ENCODE measurements at places on chromosomes 12 and 14.
A peak's percentile ranks its signal among the peaks of the same experiment; 100 is the strongest.

- no peak for DNase-seq
These were observed 5.1 kb upstream of the DYRK4 start for GRCh38 chr12:4556735-4557530.

DNA sequence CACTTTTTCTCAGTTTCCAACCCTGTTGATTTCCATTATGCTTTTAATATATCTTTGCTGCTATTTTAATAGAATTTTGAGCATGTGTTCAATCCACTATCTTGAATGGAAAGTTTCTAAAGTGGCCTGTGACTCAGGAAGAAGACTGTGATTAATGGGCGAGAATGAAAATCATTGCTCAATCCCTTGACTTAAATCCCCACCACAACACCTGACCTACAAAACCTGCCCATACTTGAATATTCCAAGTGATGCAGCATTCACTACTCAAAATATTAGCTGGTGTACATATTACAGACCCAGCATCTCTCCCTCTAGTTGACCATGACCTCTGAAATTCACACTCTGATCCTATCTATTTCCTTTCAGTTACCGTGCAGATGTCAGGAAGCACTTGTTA, 1.3 kb upstream of the OAS3 start:
- DNase-seq = no peak

- no peak for DNase-seq
These were observed 115.7 kb downstream of the RFLNA start for GRCh38 chr12:124410354-124411175.

DNA sequence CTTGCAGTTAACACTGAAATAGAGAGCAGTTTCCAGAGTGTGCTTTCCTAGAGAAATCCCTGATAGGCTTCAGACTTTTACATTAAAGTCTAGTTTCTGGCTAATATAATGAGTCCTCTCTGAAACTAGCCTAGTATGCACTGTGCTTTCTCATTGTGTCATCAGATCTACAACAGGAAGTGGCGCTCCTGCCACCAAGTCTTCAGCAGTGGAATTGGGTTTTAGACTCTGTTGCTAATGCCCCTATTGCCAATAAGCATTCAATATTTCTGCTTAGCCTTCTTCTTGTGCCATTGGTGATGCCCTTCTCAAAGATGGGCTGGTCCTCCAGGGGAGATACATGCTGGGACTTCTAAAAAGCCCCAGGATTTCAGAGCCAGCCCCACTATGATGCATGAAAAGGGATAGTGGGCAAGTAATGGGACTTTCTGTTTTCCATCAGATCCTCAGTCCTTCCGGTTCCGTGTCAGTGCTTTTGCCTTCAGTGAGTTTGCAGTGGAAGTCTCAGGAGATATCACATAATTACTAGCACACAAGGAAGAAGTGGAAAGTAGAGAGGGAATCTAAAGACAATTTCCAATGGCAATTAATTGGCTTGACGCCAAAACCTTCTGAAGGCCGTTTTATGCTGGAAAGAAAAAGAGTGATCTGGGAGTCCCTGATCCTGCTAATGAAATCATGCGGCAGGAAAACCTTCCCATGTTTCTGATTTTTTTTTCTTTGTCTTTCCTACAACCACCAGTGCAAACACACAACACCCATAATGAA, 50.0 kb downstream of the SSPN start:
- no peak for DNase-seq

DNA sequence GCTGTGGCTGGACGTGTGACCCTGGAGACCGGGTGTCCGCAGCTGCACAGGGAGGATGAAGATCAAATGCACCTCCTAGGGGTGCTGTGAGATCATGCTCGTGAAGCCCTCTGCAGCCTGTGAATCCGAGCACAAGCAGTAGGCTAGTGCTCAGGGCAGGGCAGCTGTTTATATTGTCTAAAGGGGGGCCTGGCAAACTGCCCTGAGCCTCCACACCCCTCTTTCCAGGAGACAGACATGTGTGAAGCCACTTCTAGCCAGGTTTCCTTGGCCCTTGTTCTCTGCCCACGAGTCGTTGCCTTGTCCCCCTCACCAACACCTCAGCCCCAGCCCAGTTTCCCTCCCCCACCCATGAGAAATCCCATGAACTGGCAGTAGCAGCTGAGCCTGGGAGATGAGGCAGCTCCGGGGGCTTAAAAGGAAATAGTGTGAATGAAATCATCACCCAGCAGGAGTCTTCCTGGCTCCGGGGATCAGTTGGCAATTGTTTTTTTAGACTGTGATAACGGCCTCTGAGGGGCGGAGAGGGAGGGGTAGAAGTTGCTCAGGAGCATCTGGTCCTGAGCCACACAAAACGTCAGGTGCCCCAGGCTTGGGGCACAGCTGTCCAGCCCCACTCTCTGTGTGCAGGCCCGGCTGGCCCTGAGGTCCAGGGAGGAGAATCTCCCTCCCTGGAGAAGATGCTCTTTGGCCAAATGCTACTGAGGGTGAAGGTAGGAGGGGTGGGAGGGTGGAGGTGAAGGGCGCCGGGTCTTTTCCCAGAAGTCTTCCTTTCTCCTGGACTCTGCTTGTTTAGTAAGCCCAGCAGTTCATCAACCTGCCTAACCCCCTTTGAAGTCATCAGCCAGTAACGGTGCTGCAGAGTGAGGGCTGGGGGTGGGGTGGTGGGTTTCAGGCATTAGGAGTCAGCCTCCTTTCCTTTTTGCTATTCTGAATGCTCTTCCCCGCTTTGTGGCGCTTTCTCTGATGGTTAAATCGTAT, 4.0 kb downstream of the FGF6 start:
- no peak for DNase-seq

GRCh38 chr12:93603762-93604161, 31.3 kb downstream of the SOCS2 start:
- no peak for DNase-seq

- peak; percentile 70 for DNase-seq
These were observed 2.6 kb upstream of the HAL start for GRCh38 chr12:95998611-95999286.

- peak; percentile 59 for DNase-seq
These were observed 1.4 kb downstream of the DUSP6 start for GRCh38 chr12:89350630-89351488.

DNA sequence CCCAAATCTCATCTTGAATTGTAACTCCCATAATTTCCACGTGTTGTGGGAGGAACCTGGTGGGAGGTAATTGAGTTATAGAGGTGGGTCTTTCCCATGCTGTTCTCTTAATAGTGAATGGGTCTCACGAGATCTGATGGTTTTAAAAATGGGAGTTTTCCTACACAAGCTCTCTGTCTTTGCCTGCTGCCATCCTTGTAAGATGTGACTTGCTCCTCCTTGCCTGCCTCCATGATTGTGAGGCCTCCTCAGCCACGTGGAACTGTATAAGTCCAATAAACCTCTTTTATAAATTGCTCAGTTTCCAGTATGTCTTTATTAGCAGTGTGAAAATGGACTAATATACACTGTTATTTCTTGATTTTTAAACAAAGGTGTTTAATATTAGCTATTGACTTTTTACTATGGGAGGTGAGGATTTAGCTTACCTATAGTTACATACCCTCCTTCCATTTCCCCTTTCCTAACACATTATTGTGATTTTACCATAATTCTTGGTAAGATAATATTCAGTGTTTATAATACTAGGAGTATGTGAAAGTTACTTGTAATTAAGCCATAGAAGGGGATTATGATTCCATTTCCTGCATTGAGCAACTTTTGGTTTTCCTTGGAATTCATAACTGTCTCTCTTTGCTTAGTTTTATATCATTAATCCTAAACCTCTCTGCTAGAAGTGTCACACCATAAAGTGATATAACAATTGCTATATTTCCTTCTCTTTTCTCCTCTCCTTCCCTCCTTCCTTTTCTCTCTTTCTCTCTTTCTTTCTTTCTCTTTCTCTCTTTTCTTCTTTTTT, 151.0 kb upstream of the KRAS start:
- DNase-seq = no peak

DNA sequence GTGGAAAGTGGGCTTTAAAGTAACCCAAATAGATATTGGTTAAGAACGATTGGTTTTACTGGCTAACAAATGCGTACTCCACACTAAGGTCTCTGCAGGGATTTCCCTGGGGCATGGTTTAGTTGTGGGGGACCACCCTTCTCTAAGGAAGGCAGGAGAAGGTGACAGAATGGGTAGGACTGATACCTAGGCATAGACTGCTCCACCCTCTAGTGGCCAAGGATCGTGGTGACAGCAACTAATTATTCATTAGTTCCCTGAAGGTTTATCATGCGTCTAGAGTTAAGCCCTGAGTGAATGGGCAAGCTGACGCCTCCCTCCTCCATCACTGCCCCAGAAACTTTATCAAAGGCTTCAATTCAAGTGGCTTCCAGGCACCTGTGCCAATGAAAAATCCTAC, 9.1 kb downstream of the FAM181A start:
- DNase-seq = no peak

- DNase-seq = peak; percentile 77
These were observed 116.1 kb downstream of the DUSP6 start for GRCh38 chr12:89236237-89236636.

GRCh38 chr14:85542623-85543022, 12.7 kb downstream of the FLRT2 start:
- peak; percentile 48 for DNase-seq

DNA sequence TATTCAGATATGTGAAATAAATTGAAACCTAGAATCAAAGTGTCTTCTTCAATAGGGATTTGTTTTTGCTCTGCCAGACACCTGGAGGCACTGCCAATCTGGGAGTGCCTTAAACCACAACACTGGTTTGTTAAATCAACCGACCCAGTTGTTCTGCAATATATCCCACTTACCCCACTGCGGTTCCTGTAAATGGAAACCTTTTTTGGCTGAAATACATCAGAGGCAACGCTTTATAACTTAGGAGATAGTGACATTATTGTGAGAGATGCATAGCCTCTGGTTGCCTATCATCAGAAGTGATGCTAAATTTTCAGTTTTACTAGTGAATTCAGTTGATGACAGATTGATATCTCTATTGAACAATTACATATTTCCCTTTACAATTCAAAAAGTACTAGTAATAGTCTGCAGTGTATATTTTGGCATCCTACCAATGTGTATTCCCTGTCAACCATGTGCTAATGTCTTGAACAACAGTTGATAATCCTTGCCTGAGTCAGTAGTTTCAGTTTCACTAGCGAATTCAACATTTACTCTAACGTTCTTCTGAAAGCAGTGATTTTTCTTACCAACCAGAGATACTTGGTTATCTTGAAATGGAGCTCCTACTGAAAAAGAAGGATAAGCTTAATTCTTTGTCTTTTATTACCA, 30.5 kb downstream of the PPP2R5C start:
- DNase-seq = peak; percentile 71

- no peak for DNase-seq
These were observed 16.1 kb downstream of the ASCL1 start for GRCh38 chr12:102973583-102973982.

DNA sequence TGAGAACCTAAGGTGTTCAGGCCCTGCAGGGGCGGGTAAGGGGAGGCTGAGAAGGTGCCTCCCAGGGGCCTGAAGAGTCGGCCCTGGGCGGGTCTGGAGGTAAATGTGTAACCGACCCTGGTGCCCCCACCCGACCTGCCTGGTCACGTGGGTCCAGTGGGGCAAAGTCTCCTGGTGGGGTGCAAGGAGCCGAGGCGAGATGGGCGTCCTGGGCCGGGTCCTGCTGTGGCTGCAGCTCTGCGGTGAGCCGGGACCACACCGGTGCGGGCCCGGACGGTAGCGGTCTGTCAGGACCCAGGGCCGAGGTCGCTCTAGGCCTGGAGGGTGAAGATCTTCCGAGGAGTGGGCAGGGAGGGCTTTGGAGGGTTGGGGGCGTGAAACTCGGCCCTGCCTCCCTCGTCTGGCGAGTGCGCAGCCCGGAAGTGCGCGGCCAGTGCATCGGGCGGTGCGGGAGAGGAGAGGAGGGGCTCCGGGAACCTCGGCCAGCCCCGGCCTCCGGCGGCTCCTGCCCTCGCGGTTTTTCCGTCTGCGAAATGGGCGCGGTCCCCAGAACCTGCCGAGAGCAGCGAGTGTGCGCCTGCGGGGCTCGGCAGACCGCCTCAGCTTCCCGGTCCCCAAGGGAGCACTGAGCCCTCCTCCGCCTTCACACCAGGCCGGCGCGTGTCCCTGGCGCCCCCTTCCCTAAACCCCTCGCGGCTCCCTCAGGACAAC, at the start of gene AMN:
TSS of gene AMN (plus strand) at position 174 of the 711 bp plus-strand sequence. CDS start at position 200, 26 bp downstream.
- peak; percentile 8 for DNase-seq

GRCh38 chr12:12600659-12601058, 11.0 kb upstream of the CREBL2 start:
- DNase-seq = peak; percentile 14

- DNase-seq = no peak
These were observed 15.5 kb downstream of the RESF1 start for GRCh38 chr12:31974673-31975072.

DNA sequence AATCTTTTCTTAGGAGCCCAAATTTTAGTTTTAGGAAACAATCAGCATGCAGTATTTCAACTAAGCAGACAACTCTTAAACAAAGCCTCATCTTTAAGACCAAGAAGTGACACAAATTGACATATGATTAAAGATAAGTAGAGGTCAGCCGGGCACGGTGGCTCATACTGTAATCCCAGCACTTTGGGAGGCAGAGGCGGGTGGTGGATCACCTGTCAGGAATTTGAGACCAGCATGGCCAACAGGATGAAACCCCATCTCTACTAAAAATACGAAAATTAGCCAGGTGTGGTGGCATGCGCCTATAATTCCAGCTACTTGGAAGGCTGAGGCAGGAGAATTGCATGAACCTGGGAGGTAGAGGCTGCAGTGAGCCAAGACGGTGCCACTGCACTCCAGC, 35.8 kb downstream of the BLTP3B start:
- DNase-seq = no peak

- peak; percentile 14 for DNase-seq
These were observed 51.6 kb downstream of the DERA start for GRCh38 chr12:15962760-15963159.

DNA sequence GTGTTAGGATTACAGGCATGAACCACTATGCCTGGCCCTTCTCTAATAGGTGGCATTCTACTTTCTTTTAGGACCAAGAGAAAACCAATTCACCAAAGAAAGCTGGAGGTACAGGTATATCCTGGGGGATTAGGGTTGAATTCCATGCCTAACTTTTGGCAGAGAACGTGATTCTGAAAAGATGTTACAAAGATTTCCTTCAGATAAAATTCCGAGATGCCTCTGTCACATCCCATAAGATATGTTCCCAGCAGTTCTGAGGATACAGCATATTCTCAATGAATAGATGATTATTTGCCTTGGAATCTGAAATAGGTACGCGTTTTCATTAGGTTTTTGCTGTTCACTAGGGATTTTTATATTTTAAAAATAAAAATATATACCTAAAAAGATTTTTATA, 111.9 kb upstream of the KRAS start:
- no peak for DNase-seq

GRCh38 chr12:30926243-30927221, at the start of gene TSPAN11:
Gene TSPAN11 (plus strand): TSS chr12:30926748. CDS start chr12:30953992, 27,244 bp downstream.
- peak; percentile 21 for DNase-seq

DNA sequence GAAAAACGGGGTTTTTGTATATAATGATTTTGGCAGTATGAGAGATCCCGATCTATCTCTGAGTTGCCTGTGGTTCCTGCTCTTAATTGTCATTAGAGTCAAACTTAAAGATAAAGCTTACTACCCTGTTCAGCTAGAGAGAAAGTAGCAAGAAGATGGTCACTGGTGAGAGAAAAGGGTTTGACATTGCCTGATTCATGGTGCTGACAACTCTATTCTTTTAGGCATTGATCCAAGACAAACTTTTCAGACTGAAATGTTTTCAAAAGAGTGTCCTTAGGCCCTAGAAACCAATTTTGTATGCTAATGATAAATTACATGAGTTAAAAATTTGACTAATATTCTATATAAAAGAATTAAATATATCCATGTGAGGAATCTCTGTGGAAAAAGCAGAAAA, 35.1 kb downstream of the PELI2 start:
- peak; percentile 27 for DNase-seq

All from fibroblast of pulmonary artery (primary cell).